ENCODE measurements at places on chromosomes 6 and 20.

- no peak for DNase-seq
These were observed 813.7 kb downstream of the KIF16B start for GRCh38 chr20:15759594-15759993.

- DNase-seq, result no peak
These were observed 9.0 kb downstream of the ADGRF1 start for GRCh38 chr6:47032974-47033765.

DNA sequence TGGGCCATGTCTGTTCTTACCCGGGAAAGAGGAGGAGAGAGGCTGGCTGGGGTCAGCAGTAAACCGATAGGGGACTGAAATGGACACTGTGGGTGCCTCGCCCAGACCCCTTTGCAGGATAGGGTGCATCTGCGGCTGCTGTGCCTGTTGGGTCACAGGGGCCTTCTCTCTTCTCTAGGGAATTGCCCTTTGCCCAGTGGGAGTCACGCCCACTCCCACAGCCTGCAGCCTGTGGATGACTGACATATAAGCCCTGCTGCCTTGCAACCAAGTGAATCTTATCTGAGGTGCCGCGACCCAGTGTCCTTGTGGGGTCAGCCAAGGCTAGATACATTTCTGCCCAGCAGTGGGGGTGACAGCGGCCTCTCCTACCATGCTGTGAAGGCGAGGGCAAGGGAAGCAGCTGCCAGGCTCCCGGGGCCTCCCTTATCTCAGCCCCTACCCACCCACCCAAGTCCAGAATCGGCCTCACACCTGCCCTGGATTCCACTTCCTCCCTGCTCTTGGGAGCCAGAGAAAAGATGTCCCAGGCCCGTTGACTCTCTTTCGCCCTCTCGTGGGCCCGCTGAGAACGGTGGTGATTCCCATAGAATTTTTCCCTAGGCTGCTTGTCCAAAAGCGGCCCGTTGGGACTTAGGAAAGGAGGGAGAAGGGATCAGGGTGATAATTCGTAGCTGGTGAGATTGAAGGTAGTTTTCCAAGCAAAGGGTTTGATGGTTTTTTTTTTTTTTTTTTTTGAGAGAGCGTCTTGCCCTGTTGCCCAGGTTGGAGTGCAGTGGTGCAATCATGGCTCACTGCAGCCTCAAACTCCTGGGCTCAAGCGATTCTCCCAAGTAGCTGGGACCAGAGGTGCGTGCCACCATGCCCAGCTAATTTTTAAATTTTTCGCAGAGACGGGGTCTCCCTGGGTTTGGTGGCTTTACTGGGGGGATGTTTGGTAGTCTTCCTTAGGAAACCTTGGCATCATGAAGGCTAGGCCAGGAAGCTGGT, 76.4 kb upstream of the RNF24 start:
- DNase-seq, result peak; percentile 90

DNA sequence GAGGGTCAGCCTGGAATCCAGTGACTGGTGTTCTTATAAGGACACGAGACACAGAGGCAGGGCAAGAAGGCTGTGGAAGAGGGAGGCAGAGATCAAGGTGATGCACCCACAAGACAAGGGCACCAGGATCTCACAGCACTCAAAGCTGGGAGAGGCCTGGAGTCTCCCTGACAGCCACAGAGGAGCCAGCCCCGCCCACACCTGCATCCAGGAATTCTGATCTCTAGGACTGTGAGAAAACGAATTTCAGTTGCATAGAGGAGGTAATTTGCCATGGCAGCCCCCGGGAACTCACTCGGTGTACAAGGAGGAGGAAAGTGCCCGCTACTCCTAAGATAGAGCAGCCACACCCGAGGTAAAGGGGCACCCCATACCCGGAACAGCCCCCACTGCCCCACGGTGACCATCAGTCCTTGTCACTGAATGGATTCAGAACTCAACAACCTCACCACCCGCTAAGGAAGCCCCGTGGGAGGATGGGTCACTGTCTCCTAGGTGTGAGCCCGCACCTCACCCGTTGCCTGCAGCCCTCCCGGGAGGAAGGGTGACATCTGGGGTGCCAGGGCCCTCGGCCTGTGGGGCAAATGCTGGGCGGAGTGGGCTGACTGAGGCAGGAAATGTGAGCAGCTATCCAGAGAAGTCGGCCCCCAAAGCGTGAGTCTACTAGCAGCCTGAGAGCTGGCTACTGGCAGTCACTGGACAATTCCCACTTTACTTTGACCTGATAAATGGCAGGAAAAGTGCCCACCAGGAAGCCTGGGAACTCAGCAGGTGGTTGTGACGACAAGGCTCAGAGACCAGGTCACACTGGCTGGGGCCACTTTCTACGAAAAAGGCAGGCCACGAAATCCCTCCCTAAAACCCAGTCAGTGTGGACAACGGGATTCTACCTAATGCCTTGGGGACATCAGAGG, 22.4 kb downstream of the DLL1 start:
- no peak for DNase-seq

DNA sequence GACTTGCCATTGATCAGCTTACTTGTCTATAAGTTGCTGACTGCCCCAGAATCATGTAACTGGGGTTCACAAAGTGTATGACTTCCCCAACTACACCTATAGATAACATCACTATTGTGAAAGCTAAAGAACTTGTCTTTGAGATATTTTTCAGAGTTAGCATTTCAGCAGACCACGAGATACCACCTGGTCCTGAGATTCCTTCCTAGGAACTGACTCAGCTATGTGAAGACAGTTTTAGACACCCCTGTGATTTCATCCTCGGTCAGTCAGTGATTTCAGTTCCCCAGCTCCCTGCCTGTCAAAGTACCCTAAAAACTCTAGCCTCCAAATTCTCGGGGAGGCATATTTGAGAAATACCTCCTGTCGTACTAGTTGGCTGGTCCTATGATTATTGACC, 62.4 kb downstream of the TXNDC5 start:
- no peak for DNase-seq

DNA sequence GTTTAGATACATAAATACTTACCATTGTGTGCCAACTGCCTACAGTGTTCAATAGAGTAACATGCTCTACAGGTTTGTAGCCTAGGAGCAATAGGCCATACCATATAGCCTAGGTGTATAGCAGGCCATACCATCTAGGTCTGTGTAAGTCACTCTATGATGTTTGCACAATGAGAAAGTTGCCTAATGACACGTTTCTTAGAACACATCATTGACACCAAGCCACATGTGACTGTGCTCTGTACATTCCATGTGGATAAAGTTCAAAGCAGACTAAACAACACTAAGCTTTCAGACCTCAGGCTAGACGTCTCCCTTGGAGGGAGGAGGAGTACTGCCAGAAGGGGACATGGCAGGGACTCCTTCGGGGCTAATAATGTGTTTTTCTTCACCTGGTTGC, 93.6 kb downstream of the KIF16B start:
- DNase-seq, result no peak

GRCh38 chr6:53433261-53433950, 84.7 kb upstream of the ELOVL5 start:
- no peak for DNase-seq

DNA sequence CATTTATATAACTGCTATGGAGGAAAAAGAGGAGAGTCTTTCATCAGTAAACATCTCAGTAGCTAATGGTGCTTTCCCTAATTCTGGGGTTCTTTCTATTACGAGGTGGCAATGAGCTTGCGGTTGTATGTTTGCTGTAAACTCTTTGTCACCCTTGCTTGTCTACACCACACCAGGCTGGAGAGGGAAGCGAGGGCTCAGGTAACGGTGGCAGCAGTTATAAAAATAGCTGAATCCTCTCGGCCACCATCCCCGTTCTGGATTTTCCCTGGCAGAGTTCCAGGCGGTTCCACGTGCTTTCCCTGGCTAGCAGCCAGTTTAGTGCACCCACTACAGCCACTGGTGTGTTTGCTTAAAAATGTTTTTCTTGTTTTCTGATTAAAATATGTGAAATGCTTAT, 39.0 kb downstream of the MAS1 start:
- DNase-seq, result no peak

GRCh38 chr6:100173211-100173610, 179.2 kb upstream of the MCHR2 start:
- no peak for DNase-seq

- peak; percentile 84 for DNase-seq
These were observed 512 bp downstream of the TAP1 start for GRCh38 chr6:32852844-32853540.

DNA sequence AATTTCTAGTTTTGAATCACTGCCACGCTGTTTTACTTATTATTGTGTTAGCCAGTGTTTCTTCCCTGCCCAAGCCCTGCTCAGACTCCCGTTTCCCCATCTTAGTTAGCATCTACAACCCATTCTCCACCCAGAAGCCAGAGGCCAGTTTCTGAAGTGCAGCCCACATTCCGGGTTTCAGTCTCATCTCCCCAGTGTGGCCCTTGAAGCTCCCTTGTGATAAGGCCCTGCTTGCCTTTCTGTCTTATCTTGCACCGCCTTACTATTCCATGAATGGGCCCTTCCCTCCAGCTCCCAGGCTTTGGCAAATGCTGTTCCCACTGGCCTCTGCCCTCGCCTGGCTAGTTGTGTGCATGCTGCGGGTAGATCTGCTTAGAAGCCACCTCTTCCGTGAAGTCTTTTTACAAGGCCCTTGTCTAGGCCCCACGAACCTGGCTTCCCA, 41.1 kb downstream of the TOX2 start:
- peak; percentile 50 for DNase-seq

GRCh38 chr6:147341486-147341885, 137.3 kb downstream of the STXBP5 start:
- no peak for DNase-seq

DNA sequence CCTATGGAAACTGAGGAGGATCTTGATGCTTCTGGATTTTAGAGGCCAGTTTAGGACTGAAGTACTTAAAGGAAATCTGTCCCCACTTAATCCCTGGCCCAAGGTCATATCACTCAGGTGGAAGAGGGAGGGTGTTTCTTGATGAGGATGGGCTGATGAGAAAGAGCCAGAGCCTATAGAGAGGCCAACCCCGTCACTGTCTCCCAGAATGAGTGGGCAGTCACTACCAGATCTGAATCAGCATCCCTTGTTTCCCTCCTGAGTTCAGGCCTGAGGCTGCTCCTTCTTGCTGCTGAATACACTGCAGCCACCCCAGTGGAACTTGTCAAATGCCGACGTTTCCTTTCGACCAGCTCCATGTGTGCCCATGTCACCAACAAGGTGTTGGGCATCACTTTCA, 14.8 kb downstream of the ARMC12 start:
- peak; percentile 22 for DNase-seq

DNA sequence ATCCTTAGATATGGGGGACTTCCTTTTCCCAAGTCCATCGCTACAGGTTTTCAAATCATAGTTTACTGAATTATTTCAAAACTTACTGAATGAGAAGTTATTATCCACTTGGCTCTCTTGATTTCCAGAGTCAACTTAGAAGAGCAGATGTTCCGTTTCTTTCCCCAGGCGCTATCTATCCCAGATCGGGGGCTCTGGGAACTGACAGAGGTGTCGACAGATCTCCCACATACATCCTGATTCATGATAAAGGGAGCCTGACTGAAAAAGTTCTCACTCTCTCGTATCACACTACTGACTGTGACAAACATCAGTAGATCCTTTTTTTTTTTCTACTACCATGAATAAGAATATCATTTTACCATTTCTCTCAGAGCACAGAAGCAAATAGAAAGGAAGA, 654.8 kb downstream of the RNF144B start:
- DNase-seq, result no peak

- no peak for DNase-seq
These were observed 21.3 kb downstream of the STK35 start for GRCh38 chr20:2122936-2123335.

GRCh38 chr6:32088487-32089049, 20.6 kb downstream of the TNXB start:
- peak; percentile 66 for DNase-seq

- DNase-seq, result no peak
These were observed 325.0 kb upstream of the AGPAT4 start for GRCh38 chr6:161598896-161599295.

GRCh38 chr6:164066766-164067165, 652.2 kb downstream of the QKI start:
- no peak for DNase-seq

GRCh38 chr20:18496042-18496441, 983 bp downstream of the RBBP9 start:
- no peak for DNase-seq

GRCh38 chr6:29617782-29618554, 15.0 kb downstream of the GABBR1 start:
- no peak for DNase-seq

GRCh38 chr6:90435207-90435899, 138.7 kb upstream of the BACH2 start:
- DNase-seq, result no peak

- no peak for DNase-seq
These were observed 488.3 kb downstream of the CDKAL1 start for GRCh38 chr6:21022343-21023107.

GRCh38 chr6:44472250-44472945, 84.9 kb downstream of the CDC5L start:
- no peak for DNase-seq

- DNase-seq, result no peak
These were observed 246.1 kb upstream of the AFDN start for GRCh38 chr6:167580619-167580911.

GRCh38 chr6:64860203-64860602, 846.8 kb downstream of the EYS start:
- peak; percentile 37 for DNase-seq

DNA sequence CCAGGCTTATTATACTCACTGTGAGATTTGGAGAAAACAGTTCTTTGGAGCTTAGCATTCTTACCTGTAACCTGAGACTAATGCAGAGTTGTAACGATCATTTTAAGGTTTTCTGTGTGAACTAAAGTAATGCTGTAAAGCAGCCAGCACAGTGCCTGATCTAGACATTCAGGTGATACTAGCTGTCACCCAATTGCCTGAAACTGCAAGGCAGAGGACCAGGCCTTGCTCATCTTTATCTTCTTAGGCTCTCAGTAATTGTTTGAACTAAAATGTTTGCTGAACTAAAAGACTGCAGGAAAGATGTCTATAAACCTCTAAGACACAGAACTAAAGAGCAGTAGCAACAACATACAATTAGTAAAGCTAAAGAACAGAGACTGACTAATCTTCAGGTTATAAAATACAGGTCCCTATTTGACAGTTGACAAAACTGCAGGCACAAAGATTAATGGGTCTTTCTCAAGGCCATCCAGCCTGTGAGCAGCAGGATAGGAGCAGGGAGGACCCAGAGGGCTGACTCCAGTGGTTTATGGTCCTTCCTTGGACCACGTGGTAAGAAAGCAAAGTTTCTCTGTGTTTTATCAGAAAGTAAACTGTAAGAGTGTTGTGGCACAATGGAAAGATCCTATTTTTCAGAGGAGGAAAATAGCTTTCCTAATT, 31.4 kb downstream of the SMLR1 start:
- no peak for DNase-seq

GRCh38 chr6:133240511-133241085, 559 bp upstream of the EYA4 start:
- no peak for DNase-seq

DNA sequence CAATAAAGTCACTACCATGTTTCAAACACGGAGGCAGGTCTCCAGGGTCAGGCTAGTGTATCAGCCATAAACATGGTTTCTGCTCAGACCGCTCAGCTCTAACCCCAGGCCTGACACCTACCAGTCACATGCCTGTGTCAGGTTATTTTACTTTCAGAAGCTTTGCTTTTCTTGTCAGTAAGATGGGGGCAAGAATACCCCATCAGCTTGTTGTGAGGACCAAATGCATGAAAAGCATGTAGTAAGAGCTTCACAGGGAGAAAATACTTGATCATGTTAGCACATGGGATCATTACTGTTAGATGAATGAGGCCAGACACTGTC, 65.2 kb upstream of the PIM1 start:
- no peak for DNase-seq

Data from posterior vena cava (tissue), 2 donors.